H4 (cell line): ENCODE measurements at places on chromosomes 16 and 17.

DNA sequence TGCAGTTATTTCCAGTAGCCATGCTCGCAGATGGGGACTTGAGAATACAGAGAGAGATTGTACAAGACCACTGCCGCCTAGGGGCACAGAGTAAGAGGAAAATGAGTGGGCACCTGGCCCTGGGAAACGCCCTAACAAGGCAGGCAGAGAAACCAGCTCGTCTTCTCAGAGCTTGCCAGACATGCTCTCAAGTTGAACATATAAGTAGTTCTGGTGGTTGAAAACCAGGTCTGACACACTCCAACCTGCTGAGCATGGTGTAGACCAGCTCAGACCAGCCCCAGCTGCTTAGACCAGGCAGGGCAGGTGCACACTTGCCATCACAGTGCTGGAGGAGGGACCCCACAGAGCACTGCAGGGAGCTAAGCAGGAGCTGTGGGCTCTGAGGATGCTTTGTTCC lies 250.5 kb downstream of the CPPED1 start:
- no peak for DNase-seq

GRCh38 chr16:9422762-9423513 lies 331.5 kb downstream of the HAPSTR1 start:
- DNase-seq, result no peak

- no peak for DNase-seq
These were observed 5.1 kb upstream of the VPS4A start for GRCh38 chr16:69306031-69306430.

DNA sequence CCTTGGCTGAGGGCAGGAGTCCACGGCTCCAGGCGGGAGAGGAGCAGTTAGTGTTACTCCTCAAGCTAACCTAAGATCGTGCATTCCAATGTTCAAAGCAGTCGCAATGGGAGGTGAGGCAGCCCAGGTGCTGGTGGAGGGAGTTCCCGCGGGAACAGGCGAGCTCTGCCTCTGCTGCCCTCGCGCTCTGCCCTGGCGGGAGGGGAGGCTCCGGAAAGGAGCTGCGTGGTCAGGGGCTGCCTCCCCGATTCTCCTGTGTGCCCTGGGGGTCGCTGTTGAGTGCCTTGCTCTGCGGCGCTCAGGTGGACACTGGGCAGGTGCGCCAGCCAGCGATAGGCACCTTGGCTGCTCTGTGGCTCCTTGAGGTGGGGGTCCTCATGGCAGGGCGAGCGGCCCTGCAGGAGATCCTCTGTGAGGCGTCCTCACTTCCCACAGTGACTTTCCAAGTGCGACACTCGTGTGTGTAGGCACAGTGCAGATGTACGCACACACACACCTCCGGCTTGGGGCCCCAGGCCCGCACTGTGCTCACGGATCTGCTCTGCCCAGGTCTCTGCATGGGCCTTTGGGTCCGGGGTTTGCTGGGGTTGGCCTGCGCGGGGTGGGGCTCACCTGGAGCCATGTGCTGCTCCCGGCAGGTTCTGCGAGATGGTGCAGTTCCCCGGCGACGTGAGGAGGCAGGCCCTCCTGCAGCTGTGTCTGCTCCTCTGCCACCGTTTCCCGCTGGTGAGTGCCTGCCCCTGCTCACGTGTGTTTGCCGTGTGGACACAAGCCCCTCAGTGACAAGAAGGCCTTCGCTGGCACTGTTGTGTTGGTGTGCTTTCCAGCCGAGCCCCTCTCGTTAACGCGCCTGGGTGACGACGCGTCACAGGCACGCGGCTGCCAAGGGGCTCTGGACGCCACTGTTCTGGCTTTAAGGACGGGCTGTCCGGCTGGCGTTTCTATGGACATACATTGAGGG lies 97.9 kb upstream of the ZNF750 start:
- no peak for DNase-seq

GRCh38 chr17:73112246-73112645 lies 19.8 kb upstream of the SLC39A11 start:
- DNase-seq, result no peak

DNA sequence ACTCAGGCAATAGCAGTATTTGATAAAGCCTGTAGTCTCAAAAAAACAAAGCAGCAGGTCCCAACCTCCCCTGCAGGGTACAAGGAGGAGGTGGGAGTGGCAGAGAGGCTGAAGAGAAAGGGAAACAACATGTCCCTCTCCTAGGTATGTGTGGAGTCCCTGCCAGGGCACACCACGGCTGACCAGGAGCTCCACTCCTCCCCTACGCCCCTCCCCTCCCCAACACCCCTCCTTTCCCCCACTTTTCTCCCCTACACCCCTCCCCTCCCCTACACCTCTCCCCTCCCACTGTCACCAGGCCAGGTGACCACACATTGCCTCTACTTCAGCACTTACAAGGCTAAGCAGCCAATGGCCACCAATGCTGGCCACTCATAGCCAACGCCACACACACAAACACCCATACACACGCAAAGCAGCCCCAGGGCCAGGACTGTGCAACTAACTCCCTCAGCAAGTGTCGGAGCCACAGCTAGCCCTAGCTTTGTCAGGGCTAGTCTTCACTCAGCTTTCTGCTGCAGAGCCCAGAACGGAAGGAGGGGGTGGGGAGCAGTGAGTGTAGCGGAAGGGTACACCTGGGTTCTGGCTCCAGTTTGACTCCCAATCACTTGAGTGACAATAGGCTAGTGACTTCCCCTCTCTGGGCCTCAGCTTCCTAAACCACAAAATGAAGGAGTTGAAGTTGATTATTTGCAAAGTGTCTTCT lies 8.2 kb downstream of the CAVIN1 start:
- DNase-seq, result no peak

DNA sequence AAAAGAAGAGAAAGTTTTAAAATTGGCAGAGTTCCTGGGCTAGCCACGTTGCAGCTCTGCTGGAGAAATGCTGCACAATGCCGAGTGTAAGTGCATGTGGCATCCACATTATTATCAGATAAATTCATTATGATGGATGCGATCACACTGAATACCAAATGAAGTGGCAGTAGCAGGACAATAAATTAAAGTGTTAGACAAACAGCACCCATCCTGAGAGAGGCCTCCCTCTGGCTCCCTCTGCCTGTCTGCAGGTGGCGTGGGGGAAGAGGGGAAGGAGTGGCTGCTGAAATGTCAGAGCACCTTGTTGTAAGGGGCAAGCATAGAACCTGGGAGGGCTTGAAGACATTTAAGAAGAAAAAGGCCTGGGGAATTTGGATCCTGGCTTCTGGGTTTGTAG lies 324.1 kb downstream of the HAPSTR1 start:
- DNase-seq, result no peak

- DNase-seq, result no peak
These were observed 14.2 kb downstream of the SAP30BP start for GRCh38 chr17:75681289-75681688.

DNA sequence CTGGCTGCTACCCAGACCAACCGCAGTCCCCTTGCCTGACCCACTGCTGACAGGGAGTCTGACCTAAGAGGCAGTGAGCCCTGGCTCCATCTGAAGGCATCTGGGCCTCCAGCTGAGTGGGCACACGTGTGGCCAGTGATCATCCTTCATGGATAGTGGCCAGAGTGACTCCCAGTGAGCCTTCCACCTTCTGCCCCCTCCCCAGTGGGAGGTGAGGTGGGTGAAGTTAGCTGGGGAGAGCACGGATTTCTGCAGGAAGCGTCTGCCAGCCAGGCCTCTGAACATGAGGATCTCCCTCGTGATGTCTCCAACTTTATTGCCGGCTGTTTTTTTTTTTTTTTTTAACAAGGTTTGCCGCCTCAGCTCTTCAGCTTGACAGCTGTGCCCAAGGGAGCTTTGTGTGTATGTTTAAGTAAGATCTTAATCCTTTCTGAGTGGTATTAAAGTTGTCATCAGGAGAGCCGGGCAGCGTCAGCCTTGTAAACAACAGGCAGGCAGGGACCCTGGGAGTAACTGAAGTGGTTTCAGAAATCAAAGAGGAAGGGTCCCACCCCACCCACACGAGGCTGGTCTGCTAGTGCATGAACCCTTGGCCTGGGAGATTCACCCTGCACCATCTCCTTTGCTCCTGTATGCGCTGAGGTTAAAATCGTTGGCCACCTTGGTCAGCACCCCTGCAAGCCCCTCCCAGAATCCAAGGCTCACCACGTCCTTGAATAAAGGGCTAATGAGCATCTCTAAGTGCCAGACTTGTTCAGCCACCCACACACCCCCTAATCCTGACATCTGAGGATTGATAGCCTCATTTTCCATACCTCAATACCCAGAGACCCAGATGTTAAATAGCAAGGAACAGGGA lies 33.3 kb downstream of the RHBDL3 start:
- no peak for DNase-seq

GRCh38 chr16:72836985-72837384 lies 210.9 kb downstream of the ZFHX3 start:
- DNase-seq, result no peak

- no peak for DNase-seq
These were observed 8.5 kb downstream of the NHERF1 start for GRCh38 chr17:74756891-74757290.

GRCh38 chr16:49580751-49581303 lies 207.2 kb downstream of the C16orf78 start:
- peak; percentile 40 for DNase-seq

DNA sequence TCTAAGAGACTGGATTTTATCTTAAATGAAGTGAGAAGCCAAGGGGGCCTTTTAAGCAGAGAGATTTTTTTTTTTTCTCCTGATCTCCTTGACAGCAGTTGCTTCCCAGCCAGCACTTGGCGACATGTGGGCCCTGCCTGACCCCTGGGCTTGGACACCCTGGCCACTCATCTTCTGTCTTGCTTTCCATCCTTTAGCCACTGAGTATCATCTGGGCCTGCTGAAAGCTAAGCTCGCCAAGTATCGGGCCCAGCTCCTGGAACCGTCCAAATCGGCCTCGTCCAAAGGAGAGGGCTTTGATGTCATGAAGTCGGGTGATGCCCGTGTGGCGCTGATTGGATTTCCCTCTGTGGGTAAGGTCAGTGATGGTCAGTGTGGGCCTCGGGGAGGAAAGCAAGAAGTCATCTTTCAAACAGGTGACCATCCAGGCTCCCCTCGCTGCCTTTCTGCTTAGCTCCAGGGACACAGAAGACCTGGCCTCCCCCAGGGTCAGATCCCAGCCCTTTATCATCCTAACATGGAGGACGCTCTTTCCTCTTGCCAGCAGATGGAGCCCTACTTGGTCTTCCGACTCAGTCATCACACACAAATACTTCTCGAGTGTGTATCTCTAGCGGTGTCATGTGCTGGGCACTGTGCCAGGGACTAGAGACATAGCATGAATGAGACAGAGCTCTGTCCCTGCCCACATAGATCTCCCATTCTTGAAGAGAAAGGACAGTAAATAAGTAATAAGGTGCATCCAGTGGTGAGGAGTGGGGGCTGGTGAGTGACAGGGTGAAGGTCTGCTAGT lies 6.1 kb downstream of the DRG2 start:
- peak; percentile 68 for DNase-seq

DNA sequence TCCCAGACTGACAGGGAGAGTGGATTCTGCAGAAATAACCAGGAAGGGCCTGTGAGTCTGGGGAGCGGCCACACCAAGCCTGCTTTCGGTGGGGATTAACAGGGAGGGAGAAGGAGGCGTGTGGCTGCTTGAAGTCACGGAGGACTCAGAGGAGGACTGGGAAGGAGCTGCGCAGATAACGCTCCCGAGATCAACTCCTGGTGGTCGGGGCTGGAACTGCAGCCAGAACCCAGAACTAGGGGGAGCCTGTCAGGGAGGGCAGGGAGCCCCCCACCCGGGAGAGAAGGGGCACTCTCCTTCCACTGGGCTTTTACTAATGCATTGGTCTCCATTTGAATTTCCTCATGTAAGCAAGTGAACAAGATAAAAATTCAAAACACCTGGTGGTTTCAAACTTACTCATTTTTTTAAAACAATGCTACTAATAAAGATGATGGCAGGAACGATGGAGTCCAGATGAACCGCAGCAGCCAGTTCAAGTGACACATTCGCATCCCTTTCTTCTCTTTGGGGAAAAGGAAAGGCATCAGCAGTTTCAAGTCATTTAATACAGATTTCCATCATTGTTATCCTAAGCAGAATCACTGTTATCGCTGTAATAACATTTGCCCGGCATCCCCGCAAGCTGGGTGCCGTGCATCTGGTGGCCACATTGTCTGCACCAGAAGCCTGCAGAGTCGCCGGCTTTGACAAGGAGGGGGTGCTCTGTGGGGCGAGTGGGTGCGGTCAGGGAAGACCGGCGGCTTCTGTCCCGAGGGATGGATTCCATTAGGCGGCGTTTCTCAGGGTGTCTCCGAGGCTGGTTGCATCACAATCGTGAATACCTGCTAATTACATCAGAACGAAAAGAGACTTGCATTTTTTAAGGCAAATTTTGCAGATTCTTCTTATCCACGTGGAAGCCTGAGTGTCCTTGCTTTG lies 183.0 kb downstream of the FOXL1 start:
- peak; percentile 50 for DNase-seq

DNA sequence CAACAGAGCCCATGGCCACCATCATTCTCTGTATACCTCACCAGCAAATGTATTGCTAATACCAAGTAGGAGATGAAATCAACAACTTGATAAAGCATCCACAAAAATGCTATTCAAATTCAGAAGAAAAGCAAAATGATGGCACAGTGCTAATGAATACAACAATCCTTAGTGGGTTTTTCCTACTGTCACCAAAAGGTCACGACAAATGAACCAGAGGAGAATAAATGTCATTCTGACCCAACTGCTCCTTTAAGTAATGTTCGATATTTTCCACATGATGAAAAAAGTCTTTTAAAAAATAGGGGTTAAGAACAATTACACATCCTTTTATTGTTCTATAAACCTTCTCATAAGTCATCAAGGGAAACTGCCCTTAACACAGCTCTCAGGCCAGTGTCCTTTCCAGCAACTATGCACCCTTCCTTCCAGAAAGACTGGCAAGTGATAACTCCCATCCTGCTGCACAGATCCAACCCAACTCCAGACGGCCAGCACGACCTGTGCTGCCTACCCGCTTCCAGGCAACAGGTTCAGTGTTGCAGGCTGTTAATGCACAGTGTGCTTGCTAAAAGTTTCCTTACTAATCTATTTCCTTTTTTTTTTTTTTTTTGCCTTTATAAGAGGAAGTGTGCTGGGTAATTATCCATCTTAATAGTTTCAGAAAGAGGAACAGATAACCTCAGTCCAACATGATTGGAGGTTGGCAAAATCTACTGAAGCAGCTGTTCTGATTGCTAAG lies 15.4 kb downstream of the FBXO31 start:
- no peak for DNase-seq

- no peak for DNase-seq
These were observed 5.2 kb downstream of the EVI2B start for GRCh38 chr17:31308372-31309334.

DNA sequence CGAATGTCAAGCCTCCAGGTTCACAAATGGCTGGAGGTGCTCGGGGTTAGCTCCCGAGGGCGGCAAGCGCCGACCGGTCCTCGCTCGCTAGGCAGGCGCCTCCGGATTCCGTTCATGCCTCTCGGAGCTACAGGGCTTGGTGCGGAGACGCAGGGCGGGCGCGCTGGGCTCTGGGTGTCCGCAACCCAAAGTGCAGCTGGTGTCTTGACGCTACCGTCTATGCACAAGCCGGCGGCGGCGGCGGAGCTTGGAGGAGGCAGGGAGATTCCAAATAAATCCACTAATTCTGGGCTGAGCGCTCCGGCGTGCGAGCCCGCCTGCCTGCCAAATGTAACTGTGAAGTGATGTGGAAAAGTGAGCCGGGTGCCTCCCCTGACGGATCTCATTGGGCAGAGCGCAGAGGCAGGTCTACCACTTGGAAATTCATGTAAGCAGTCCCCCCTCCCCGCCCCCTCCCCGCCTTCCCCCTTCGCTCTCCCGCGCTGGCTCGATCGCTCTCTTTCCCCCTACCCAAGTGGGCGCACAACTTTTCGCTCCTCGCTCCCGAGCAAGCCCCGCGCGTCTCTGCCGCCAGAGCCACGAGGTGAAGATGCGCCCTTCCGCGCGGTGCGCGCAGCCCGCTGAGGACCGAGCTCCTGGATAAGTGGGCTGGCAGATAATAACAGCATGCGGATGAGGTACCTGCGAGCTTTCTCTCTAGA lies at the start of gene CDH8:
Gene CDH8, minus strand, starts transcription at position 338 of the 701 bp plus-strand sequence. CDS start 15,035 bp downstream, outside the sequence.
- DNase-seq, result no peak

- DNase-seq, result no peak
These were observed 40.0 kb downstream of the TBC1D16 start for GRCh38 chr17:79995696-79996095.
